ENCODE measurements at places on chromosomes 2 and 18.

- no peak for DNase-seq
These were observed 50.4 kb downstream of the ZNF385B start for GRCh38 chr2:179811042-179811441.

GRCh38 chr2:231565887-231566594 lies 26.6 kb upstream of the TEX44 start:
- no peak for DNase-seq

DNA sequence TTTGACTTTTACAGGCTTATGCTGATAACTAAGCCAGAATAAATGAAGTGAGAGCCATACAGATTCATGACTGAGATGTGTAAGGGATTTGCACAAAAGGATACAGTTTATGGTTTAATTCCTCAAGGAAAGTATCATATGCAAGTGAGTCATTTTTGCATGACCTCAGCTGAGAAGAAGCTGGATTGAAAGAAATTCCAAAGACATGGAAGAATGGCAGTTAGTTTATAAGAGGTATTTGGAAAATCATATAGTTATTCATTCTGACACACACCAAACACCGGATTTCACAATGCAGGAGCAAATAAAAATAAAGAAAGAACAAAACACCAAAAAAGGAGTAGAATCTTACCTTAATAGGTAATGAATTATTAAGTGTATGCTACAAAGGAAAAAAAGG lies 83.2 kb upstream of the RND3 start:
- DNase-seq = no peak

GRCh38 chr18:32091325-32091723 lies 350 bp upstream of the RNF138 start:
- DNase-seq = no peak

- no peak for DNase-seq
These were observed 32.3 kb downstream of the BABAM2 start for GRCh38 chr2:27922842-27923241.

- no peak for DNase-seq
These were observed 18.7 kb downstream of the PLEK start for GRCh38 chr2:68383778-68384177.

- DNase-seq = no peak
These were observed at the start of gene ARHGAP25 for GRCh38 chr2:68734688-68735525. ARHGAP25 (plus strand) TSS chr2:68734811; CDS start chr2:68735200, 389 bp downstream.

All from bone marrow (tissue), 2 donors.